ENCODE measurements at places on chromosomes 12 and 14.
A peak's percentile ranks its signal among the peaks of the same experiment; 100 is the strongest.

- no peak for DNase-seq
Measured at GRCh38 chr14:24366413-24366720, 1.6 kb upstream of the NFATC4 start.

DNA sequence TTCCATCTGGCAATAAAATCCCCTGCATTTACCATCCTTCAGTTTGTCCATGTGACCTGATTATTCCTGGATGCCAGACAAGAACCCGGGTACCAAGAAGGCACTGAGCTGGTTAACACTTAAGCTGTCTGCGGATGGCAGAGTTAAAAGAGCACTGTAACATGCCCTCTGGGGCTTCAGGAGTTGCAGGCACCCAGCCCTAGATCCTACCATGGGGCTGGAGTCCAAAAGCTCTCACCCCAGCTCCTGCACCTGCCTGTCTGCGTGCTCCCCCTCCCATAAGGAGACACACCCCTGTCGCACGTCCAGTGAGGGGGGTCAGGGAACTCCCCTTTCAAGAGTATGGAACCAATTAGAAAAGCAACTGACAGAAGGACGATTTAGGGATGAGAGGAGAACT, 14.6 kb upstream of the FBXO34 start:
- DNase-seq, result no peak

DNA sequence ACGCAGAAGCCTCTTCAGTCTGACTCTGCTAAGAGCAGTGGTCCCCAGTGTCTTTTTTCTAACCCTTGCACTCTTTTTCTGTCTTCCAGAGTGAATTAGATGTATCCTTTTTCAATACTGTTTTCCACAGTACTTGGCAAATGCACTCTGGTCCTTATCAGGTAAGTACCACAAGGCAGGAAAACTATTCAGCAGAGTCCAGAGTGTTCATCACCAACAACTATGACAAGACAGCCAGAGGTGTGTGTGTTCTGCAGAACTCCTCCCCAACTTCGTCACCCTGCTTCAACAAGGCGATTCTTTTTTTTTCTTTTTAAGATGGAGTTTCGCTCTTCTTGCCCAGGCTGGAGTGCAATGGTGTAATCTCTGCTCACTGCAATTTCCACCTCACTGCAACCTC, 54.3 kb upstream of the STRN3 start:
- DNase-seq, result no peak

GRCh38 chr12:58833853-58834252, 86.5 kb downstream of the LRIG3 start:
- peak; percentile 12 for DNase-seq

DNA sequence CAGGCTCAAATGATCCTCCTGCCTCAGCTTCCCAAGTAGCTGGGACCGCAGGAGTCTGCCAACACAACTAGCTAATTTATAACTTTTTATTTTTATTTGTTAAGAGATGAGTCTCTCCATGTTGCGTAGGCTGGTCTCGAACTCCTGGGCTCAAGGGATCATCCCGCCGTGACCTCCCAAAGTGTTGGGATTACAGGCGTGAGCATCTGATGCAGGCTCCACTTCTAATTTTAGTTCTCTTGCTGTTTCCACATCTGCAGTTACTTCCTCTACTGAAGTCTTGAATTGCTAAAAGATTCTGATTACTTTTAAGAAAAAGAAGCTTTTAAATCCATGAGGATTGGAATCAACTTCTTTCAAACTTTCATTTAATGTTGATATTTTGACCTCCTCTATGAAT, 13.4 kb upstream of the SNX6 start:
- DNase-seq, result no peak

GRCh38 chr14:86193756-86194155, 663.8 kb downstream of the FLRT2 start:
- DNase-seq, result no peak

- no peak for DNase-seq
Measured at GRCh38 chr14:90643982-90644670, 172.1 kb downstream of the TTC7B start.

DNA sequence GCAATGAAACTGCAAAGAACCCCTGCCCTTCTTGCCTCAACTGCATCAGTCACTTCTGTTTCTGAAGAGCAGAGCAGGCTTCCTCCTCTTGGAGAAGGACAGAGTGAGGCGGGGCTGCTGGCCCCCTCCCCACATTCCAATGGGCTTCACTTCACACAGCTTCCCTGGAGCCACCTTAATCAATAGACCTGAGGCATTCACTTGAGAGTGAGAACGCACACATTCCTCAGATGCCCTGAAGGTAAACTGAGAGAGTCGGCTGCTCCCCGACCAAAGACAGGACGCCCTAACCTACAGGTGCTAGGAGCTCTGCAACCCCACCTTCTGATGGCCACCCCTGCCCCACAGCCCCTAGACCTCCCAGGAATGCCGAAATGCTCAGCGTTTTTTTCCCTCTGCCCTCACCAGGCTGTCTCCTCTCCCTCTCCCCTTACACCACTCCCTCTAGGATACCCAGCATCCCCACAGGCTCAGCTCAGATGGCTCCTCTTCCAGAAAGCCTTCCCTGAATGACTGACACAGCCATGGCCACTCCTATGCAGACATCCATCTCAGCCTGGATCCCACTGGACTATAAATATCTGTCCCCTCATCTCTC, 31.1 kb downstream of the SYNE3 start:
- no peak for DNase-seq

DNA sequence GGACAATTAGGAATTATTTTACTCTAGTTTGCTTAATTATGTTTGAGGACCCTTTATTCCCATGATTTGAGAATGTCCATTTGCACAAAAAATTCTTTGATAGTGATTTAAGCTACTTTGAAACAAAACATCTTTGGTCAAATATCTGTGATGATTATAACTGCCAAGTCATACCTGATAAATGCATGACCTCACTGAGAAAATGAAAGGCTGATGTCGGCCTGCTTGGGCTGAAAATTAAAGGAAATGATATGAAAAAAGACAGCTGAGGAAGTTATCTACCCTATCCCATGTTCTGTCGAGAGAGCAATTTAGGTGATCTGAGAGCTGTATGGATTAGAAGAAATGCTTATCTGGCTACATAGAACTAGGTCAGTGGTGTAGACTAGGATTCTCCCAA, 43.6 kb downstream of the ATL1 start:
- DNase-seq, result no peak

GRCh38 chr14:99737451-99737951, 53.4 kb downstream of the CYP46A1 start:
- DNase-seq, result no peak

DNA sequence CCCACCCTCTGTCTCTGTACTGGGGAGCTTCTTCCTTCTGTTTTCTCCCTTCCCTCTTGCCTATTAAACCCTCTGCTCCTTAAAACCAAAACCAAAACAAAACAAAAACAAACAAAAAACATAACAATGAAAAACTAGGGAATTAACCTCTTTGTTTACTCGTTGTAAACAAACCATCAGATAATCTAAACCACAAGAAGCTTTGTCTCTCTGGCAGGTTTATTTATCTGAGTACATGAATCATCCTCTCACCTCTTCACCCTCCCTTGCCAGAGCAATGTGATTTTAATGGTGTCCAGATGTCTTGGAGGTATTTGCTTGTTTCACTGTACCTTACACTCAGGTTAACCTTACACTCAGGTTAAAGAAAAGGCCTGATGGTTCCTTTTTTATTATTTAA, 66.1 kb downstream of the DYRK2 start:
- no peak for DNase-seq

- no peak for DNase-seq
Measured at GRCh38 chr12:58026897-58027891, 85.8 kb downstream of the ATP23 start.

DNA sequence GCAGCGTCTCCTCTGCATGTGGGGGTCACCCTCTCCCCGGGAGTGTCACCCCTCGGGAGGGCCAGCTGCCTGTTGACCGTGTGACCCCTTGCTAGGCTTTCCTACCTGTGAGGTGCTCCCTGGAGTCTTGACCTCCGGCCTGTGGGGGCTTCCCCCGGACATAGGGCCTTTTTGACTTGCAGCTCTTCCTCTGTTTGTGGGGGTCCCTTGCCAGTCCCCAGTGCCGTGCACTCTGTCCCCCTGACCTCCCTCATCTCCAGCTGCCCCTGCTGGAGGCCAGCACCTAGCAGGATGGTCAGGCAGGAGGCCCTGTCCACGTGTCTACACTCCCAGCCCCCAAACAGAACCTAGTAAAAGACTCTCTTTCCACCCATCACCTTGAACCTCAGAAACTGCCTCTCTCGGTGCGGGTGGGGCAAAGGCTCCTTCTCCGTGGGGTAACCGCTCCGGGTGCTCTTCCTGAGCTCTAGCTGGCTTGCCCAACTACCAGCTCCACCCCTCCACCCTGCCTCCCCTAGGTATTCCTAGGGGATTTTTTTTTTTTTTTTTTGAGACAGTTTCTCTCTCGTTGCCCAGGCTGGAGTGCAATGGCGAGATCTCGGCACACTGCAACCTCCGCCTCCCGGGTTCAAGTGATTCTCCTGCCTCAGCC, 810 bp downstream of the AACS start:
- no peak for DNase-seq

DNA sequence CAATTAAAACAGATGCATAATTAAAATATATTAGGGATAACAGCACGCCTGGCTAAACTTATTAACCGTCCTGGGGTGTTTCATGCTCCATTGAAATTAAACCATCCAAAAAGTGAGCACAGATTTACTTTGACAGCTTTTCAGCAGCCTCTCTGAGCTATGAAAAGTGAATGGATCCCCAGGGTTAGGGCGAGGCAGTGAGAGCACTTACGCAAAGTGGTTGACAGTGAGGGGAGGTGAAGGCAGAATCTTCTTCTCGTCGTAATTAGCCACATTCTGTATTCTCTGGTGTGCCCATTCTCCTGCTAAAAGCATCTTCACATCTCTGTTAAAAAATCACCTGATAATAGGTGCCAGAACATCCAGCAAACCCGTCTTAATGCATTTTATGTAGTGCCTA, 1.9 kb downstream of the TMTC2 start:
- peak; percentile 69 for DNase-seq

- DNase-seq, result no peak
Measured at GRCh38 chr14:50233166-50233950, 2.0 kb upstream of the SOS2 start.

- DNase-seq, result no peak
Measured at GRCh38 chr14:68374682-68375081, 418.2 kb downstream of the ZFP36L1 start.

- DNase-seq, result no peak
Measured at GRCh38 chr14:23173031-23173430, 10.4 kb downstream of the SLC7A8 start.

GRCh38 chr12:26271024-26271423, 75.7 kb downstream of the SSPN start:
- no peak for DNase-seq

GRCh38 chr14:30517737-30518136, 41.2 kb upstream of the G2E3 start:
- no peak for DNase-seq

GRCh38 chr14:93018366-93018765, 95.4 kb downstream of the CHGA start:
- DNase-seq, result no peak

GRCh38 chr14:50533241-50533705, 904 bp upstream of the MAP4K5 start:
- no peak for DNase-seq

DNA sequence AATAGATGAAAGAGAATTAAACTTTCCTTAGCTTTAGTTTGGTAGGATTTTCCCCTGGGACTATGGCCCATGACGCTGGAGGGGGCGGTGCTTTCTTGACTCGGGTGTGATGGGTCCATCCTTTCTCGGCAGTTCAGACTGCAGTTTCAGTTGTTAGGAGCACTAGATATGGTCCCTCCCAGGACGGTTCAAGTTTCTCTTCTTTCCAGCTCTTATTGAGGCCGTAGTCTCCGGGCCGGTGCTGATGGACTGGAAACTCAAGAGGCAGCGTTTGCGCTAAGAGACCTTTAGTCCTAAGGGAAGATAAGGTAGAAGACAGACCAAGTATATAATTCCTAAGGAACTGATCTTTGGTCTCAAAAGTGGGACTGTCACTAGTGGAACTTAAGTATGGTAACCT, 111.2 kb downstream of the RIN3 start:
- no peak for DNase-seq

GRCh38 chr12:118023301-118023860, 6.9 kb downstream of the RFC5 start:
- DNase-seq, result peak; percentile 33

DNA sequence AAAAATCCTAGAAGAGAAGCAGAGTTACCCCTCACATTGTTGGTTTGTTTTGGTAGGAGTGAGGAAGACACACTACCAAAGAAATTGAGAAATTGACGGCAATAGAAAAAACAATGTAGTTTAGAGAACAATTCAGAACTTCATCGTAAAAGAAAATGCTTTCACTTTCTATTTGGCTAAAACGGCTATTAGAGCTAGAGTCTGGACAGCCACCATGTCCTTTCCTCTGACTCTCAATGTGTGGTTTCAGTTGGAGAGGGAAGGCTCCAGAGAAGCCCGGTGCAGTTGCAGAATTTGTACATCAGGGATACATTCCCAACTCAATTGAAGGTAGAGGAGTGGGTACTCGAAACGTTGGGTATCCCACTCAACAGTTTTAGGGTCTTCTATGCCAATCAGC, 535.3 kb downstream of the GALC start:
- no peak for DNase-seq

GRCh38 chr12:31742891-31743290, 14.1 kb upstream of the AMN1 start:
- DNase-seq, result no peak

DNA sequence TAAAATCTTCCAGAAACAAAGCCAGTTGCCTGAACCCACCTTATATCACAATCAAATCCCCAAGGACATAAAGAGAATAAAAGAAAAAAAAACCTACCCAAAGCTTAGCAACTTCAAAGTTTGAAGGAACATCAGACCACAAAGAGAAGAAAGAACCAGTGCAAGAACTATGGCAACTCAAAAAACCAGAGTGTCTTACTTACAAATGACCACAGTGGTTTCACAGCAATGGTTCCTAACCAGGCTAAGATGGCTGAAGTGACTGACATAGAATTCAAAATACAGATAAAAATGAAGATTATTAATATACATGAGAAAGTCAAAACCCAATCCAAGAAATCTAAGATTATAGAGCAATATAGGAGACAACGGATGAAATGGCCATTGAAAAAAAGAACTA, 56.7 kb downstream of the APOBEC1 start:
- DNase-seq, result no peak

DNA sequence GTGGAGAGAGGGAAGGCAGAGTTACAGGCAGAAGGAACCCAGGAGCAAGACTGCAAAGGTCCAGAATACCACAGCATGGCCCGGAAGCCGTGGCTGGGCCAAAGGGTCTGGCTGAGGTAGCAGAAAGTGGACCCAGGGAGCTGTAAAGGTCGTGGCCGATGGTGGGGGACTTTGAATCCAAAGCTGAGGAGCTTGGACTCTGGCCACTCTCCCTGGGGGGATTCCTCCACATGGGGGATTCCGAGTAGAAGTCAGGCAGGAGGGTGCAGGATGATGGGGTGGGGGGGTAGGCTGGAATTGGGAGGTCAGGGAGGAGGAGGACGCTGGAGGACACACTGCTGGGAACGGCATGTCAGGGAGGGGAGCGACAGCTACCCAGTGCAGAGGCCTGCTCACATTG, 125.2 kb downstream of the GCH1 start:
- DNase-seq, result no peak

- peak; percentile 64 for DNase-seq
Measured at GRCh38 chr12:62813031-62813829, 121.7 kb downstream of the PPM1H start.
